ENCODE measurements at places on chromosomes 13 and 19.

DNA sequence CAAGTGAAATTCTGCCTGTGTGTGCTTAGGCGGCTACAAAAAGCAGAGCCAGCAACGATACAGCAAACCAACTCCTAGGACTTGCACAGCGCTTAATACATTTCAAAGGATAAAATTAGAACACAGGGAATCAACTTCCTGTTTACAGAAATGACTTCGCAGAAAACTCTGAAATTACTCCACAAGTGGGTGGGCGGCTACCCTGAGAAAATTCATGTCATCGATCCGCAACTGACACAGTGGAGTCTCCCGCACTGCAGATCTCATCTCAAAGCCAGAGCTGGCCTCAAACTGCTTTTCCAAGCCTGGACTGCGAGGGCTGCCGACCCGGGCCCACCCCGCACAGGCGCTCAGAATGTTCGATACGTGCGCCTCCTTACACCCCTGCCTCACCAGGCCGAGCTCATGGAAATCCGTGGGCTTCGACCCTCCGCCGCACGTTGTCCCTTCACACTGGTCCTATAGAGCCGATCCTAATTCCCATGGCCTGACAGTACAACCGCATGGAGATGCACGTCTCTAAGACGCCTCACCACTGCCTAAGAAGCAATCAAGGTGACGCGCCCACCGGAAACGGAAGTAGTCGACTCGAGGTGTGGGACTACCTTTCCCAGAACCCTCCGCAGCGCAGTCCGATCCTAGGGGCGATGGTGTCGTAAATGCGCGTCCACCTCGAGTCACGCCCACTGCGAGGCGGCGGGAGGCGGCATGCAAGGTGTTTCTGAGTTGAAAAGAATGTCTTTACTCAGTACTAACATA, at the start of gene ZNF229:
Gene ZNF229 (minus strand): TSS at position 557 of the 759 bp plus-strand sequence. CDS start 5,625 bp downstream, outside the sequence.
- DNase-seq = no peak

- no peak for DNase-seq
Measured at GRCh38 chr19:6613711-6614110, 22.8 kb upstream of the CD70 start.

- DNase-seq = no peak
Measured at GRCh38 chr19:35556846-35557538, 6.5 kb downstream of the ATP4A start.

DNA sequence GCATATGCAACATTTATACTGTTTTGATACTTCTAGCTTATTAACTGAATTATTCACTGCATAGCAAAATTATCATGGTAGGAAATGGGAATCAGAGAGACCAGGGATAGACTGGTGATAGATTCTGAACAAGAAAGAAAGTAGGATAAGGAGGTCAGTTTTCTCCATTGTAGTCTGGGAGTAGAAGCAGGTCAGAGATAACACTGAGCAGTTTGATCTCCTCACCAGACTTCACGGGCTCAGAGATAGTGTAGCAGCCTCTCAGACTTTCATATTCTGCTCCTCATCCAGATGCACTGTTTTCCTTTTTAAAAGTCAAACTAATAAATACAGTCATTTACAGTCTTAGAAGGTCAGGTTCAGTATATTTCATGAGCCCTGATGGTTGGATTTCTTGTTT, 56.0 kb upstream of the MYO16 start:
- no peak for DNase-seq

- no peak for DNase-seq
Measured at GRCh38 chr13:31372454-31372853, 172.7 kb downstream of the B3GLCT start.

DNA sequence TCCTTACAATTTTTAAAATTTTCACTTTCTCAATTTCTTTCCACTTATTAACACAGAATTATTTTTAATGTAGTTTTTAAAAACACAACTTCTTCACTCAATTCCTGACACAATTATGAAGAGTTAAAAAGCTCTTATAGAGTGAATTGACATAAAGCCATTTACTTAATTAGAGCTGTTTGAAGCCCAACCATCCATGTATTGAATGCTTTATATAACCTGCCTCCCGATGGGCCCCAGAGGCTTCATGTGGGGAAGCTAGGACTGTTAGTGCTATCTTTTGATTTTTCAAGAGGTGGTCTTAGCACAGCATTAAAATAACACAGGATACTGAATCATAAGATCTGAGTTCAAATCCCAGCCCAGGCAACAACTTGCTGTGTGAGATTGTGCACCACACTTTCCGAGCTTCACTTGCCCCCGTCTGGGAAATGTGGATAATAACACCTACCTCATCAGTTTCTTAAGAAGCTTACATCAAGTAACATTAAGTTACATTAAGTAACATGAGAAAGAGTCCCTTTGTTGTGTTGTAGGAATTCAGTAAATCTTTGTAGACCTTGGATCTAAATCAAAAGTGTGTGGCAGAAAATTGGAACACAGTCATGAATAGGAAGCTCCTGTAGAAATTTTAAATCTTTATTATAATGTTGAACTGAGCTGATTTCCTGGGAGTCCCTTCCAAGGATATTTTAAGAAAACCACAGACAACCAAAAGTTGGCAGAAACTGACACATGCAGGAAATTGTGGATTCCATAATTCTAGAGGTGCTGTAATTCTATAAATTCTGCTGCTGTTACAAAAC, 5.5 kb upstream of the ENOX1 start:
- DNase-seq = no peak

DNA sequence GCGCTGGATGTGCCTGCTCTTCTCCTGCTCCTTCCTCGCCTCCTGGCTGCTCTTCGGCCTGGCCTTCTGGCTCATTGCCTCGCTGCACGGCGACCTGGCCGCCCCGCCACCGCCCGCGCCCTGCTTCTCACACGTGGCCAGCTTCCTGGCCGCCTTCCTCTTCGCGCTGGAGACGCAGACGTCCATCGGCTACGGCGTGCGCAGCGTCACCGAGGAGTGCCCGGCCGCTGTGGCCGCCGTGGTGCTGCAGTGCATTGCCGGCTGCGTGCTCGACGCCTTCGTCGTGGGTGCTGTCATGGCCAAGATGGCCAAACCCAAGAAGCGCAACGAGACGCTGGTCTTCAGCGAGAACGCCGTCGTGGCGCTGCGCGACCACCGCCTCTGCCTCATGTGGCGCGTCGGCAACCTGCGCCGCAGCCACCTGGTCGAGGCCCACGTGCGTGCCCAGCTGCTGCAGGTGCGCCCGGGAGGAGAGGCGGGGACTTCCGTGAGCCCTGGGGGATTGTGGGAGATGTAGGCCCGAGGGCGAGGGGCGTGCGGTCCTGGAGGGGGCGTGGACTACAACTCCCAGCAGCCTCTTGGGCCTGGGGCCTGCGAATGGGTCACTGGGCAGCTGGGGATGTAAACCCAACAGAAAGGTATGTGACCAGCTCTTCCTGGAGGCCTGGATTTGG, 6.7 kb downstream of the KCNJ14 start:
- no peak for DNase-seq

DNA sequence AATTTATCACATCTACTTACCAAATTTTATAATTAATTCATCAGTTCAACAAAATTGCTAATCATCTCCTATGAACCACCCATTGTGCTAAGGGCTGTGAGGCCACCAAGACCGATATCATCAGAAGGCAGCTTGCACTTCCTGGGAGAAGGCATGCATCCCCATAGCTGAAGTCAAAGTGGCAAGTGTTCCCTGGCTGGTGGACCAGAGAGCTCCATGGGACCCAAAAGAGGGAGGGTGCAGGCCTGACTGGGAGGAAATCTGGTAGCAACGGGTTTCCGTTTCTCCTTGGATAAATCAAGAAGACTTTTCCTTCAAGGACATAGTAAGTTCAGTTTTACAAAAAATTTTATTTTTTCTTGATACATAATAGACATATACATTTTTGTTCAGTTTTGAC, 325.2 kb downstream of the FGF9 start:
- no peak for DNase-seq

GRCh38 chr13:112850273-112850672, 118.7 kb upstream of the MCF2L start:
- no peak for DNase-seq

GRCh38 chr19:8253678-8254077, 44.5 kb downstream of the CERS4 start:
- no peak for DNase-seq

DNA sequence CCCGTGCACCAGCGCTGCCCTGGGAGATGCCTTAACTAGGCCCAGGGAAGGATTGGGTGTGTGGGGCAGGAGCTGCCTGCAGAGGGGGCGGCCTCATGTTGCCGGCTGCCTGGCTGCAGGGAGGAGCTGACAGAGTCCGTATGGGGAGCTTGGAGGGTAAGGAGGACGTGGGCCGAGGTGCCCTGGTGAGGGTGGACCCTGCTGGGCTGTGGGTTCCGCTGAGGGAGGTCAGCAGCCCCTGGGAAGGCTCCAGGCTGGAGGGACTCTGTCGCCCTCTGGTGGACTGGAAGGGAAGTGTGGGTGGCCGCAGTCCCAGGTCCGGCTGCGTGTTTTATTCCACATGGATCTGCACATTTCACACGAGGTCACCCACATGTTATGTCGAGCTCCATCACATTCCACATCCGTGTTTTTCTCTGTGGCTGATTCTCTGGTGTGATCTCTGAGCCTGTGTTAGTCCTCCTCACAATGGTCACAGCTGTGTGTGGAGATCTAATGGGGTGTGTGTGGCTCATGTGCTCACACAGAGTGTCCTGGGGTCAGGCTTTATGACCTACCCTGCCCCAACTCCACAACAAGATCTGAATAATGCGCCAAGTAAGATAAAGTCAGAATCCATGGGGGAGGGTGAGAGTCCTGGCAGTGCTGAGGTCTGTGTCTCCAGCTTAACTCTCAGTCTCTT, 1.8 kb upstream of the CEACAM8 start:
- no peak for DNase-seq

DNA sequence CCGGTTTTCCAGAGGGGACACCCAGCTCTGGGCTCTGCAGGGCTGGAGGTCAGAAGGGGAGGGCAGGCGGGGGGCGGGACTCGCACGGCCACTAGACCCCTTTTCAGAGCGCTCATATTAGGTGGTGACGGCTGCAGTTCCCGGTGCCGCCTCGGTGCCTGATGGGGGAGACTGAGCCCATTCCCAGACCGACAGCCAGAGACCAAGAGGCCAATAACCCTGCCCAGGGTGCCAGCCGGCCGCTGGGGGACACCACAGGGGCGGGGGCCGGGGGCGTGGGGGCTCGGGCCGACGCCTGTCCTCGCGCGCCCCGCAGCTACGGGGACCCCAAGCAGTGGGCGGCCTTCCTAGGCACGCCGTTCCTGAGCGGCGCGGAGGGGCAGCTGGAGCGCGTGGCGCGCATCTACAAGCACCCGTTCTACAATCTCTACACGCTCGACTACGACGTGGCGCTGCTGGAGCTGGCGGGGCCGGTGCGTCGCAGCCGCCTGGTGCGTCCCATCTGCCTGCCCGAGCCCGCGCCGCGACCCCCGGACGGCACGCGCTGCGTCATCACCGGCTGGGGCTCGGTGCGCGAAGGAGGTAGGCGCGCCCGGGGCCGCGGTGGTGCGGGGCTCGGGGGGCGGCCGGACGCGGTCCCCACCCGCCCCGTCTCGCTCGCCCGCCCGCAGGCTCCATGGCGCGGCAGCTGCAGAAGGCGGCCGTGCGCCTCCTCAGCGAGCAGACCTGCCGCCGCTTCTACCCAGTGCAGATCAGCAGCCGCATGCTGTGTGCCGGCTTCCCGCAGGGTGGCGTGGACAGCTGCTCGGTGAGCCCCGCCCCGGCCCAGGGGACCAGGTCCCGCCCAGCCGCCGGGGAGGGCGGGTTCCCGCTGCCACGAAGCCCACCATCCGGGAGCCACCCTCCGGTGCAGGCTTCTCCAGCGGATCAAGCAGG, 2.4 kb downstream of the TIMM13 start:
- no peak for DNase-seq

DNA sequence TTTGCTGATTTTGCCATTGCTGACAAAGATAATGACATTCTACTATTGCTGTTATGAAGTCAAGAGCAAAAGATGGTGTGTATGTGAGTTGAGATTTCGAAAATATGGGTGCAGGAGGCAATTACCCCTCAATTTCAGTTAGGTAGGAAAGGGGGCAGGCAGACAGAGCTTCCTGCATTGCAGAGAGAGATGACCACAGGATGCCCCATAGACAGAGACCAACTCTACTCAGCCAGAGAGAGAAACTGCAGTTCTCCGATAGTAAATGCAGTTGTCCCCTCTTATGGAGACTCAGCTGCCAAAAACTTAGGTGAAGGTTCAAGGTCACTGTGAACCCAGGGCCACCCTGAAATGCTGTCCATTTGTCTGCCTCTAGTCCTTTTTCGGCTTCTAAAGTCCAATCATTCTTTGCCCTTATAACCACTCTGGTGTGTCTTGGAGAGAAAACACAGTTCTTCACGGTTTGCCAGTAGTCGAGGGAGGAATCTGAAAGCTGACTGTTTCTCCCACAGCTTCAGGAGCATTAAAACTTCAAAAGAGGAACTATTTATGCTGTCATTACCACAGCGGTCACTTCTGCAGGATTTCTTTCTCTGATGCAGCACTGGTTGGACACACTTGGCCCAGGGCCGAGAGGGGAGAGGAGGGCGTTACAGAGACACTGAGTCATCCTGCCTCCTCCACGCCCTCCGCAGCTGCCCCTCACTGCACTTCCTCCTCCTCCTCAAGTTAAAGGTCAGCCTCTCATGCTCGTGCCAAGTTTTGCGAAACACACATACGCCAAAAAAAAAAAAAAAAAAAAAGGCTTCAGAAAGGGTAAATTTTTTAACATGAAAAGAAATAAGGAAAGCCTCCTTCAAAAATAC, 264.3 kb downstream of the FOXO1 start:
- no peak for DNase-seq

GRCh38 chr13:51357928-51358595, 18.6 kb downstream of the SERPINE3 start:
- no peak for DNase-seq

- no peak for DNase-seq
Measured at GRCh38 chr13:89181041-89181440, 1509.9 kb downstream of the SLITRK5 start.

Measured in activated gamma-delta T cell (primary cell).